Activated naive CD4-positive, alpha-beta T cell (primary cell): ENCODE measurements at places on chromosomes 5 and 9.
A peak's percentile ranks its signal among the peaks of the same experiment; 100 is the strongest.

GRCh38 chr5:173011566-173011965, 28.0 kb downstream of the ATP6V0E1 start:
- DNase-seq: no peak

- DNase-seq: no peak
These were observed 152.9 kb downstream of the AUH start for GRCh38 chr9:91208837-91209236.

DNA sequence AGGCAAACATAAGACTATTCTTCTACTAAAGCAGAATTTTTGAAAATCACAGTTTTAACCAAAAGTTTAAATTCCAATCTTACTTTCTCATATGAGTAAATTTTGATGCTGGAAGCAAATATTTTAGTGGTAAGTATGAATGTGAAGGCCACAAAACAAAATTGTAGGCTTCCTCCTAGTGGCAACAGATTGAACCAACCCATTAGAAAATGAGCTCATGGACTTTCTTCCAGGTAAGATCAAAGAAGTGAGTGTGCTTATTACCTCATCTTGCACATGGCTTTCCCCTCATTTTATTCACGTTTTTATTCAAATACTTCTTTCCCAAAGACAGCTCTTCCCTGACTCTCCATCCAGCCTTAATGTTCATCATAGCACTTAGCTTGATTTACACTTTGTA, 16.5 kb upstream of the RLN2 start:
- no peak for DNase-seq

DNA sequence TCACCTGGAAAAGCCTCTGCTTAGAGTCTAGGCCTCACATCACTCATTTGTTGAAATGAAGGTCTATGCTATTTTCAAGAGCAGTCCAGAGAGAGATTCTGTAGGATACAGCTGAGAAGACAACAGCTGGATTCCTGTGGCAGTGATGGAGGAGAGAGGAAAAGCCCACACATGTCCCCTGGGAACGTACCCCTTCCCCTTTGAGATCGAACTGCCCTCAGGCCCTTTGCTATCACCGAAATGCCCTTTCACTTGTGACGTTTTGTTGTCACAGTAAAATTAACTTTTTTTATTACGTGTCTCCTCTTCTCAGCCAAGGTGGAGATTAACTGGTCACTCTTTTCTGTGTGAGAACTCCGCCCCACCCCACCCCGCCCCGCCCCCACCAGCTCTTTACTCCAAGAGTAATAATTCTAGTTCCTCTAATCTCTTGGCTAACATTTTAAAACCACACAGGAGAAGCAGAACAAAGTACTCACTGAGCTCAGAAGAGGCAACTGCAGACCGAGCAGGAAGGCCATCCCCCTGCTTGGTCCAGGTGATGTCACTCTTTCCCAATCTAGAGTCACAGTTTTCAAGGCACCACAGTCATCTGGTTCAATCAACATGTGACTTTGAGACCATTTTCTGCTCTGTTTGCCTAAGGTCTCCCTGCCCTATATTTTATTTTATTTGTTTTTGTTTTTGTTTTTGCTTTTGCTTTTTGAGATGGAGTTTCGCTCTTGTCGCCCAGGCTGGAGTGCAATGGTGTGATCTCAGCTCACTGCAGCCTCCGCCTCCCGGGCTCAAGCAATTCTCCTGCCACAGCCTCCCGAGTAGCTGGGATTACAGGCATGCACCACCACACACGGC, 105.6 kb downstream of the SUSD1 start:
- DNase-seq: no peak

- DNase-seq: no peak
These were observed 151.0 kb downstream of the GCNT1 start for GRCh38 chr9:76610011-76610352.

GRCh38 chr5:100595152-100595811, 60.1 kb downstream of the FAM174A start:
- DNase-seq: no peak

DNA sequence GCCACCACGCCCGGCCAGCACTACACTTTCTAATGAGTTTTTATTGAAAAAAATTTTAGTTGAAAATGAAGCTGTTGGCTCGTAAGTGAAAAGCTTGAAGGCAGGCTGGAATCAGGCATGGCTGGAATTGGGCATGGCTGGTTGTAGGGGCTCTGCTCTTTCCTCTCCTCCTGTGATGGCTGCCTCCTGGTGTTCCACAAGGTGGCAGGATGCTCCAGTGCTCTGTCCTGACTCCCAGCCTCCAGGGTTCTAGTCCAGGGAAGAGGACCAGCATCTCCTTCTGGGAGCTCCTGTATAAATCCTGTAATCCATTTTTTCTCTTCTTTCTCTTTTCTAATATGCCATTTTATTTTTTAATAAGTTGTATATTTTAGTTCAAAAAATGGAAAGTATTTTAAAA, 57.2 kb upstream of the DHFR start:
- DNase-seq: no peak

DNA sequence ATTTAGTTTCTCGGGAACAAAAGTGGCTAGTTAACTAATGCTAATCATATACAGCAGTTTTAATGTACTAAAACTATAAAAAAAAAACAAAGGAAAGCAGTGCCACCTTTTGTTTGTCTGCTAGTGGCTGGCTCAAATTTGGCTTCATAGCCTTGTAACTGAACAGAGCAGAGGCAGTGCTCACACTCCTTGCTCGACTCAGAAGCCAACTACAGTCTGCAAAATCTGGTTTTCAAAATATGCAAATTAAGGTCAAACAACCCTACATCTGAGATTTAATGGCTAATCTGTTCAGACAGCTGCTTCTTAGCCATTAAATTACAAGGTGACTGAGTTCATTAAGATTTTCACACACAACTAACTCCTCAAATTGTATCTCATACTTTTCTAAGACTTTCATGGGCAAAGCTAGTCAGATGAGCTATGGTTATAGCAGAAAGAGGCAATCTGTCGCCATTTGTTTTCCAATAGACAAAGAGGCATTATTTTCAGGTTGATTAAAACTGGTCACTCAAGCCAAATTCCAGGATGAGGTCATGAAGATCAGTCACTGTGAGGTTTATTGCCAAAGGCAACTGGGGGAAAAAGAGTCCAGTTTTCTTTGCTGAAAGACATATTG, 56.8 kb upstream of the EPB41L4A start:
- DNase-seq: no peak

GRCh38 chr9:134443174-134444037, 117.2 kb downstream of the RXRA start:
- peak; percentile 68 for DNase-seq

DNA sequence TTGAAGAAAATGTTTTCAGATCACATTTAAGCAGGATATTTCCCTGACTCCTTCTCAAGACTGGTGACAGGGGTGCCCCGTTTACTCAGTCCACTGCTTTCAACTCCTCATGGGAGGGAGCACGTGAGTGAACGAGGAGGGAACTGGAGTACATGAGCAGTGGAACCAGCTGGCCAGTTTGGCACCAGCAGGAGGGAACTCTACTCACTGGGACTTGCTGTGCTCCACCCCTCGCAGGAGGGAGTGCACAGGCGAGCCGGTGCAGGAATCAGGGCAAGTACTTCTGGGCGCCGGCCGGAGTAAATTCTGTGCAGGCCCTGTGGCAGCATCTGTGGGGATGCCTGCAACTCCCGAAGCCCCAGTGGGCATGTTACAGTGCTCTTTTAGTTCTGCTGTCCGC, 1941.1 kb upstream of the C9orf72 start:
- DNase-seq: no peak

- DNase-seq: no peak
These were observed 79.0 kb downstream of the OSTF1 start for GRCh38 chr9:75167281-75167680.

GRCh38 chr5:55234121-55234700, 803 bp upstream of the CCNO start:
- no peak for DNase-seq

DNA sequence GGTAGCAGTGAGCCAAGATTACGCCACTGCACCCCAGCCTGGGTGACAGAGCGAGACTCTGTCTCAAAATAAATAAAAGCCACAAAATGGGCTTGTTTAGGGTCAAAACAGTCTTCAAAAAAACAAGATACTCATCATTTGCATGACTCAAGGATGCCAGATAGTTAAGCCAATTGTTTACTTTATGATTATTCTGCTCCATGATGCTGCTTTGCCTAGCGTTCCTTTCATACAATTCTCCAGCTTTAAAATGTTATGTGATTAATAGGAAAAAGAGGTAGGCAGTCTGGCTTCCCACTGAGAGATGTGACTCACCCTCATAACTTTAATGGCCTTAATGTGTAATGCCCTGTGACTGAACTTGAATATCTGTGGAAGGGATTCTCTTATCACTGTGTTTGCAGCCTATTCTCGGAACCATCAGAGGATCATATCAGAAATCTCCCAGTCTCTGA, 364.6 kb upstream of the TRPC7 start:
- no peak for DNase-seq

DNA sequence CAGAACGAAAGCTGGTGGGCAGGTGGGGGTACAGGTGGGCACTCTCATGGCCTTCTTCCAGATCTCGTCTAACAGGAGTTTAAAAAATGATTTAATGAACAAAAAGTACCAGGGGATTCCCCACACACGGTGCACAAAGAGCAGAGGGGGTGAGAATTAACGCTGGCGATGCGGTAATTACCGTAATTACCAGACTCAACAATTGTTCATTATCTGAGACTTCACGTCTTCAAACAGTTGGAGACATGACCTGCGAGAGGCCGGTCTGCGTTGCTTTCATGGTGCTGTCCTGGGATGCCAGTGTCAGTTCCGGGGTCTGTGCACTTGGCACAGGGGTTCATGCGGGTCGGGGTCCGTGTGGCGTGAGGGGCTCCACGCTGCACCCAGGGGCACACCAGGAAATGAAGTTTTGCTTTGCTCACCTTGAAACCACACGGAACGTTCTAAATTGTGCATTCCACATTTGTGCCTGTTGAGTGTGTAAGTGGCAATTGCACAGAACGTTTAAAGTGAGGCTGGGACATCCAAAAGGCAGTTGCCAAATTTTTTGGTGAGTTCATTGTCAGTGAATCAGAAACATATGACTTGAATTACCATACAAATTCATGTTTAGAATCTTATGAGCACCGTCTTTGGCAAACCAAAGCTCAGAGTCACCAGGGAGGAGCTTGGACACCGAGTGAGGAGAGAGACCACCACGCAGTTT, 256.4 kb upstream of the IRX1 start:
- no peak for DNase-seq

DNA sequence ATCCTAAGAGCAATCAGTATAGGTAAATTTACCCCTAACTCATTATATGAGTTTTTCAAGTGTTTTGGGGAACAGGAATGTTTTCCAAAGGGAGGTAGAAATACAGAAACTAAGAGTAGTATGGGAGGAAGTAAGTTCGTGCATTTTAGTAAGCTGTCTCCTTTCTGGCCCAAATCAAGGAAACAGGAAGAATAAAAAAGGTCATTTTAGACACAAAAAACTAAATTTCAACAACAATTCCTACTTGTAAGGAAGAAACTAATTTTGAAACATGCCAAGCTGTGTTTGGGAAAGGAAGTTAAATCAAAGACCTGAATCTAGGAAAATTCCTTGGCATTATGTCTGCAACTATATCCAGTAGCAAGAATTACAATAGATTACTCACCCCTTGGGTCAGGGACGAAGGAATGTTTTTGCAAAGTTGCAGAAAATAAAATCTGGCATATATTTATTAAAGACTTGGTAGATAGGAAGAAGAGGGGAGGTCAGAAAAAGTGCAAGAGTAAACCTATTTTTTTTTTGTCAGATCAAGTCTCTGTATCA, 6.5 kb upstream of the RPS6 start:
- DNase-seq: no peak

- DNase-seq: no peak
These were observed 15.3 kb downstream of the TNFSF15 start for GRCh38 chr9:114790521-114790920.

DNA sequence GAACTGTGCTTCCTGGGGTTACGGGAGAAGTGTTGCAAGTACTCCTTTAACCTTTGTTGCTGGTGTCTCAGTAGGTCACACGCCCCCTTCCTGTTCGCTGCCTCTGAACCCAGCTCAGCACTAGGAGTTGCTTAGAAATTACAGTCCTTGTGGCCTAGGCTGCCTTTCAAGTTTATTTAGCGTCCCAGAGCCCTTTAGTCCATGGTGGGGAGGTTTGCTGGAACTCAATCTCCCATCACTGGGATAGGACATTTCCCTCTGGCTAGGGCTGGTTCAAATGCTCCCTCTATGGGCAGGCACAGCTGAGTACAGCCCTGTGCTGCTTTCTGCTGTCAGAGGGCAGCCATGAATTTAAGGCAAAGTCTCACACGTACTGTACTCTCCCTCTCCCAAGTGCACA, 4.7 kb downstream of the IFNA8 start:
- no peak for DNase-seq

DNA sequence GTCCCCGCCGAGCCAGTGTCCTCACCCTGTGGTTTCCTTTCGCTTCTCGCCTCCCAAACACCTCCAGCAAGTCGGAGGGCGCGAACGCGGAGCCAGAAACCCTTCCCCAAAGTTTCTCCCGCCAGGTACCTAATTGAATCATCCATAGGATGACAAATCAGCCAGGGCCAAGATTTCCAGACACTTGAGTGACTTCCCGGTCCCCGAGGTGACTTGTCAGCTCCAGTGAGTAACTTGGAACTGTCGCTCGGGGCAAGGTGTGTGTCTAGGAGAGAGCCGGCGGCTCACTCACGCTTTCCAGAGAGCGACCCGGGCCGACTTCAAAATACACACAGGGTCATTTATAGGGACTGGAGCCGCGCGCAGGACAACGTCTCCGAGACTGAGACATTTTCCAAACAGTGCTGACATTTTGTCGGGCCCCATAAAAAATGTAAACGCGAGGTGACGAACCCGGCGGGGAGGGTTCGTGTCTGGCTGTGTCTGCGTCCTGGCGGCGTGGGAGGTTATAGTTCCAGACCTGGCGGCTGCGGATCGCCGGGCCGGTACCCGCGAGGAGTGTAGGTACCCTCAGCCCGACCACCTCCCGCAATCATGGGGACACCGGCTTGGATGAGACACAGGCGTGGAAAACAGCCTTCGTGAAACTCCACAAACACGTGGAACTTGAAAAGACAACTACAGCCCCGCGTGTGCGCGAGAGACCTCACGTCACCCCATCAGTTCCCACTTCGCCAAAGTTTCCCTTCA, 1.4 kb downstream of the GLIS3 start:
- DNase-seq: peak; percentile 26

GRCh38 chr5:116359592-116359991, 215.0 kb downstream of the SEMA6A start:
- DNase-seq: no peak

DNA sequence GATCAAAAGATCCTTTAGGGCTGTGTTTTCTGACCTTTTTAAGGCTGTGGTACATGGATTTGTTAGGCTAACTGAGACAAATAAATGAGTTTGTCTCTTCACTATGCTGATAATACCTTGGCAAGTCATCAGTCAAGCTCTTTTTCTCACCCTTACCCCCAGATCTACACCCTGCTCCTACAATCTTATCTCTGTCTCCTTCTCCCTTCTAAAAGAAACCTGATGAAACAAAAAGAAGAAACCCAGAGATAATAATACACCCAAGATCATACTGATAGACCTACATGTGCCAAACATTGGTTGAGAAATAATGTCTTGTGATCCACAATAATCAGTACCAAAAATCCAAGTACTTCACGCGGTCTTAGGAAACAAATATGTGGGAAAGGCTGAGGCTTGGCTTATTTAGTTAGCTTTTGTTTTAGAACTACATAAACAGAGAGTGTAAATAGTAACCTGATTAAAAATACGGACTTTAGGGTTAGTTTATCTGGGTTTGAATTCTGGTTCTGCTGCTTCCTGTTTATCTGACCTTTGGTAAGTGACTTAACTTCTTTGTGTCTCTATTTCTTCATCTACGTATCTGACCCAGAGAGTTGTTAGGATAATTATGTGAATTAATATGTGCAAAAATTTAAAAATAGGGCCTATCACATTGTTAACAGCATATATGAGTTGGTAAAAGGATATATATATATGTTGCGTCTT, 24.8 kb upstream of the PDCD1LG2 start:
- no peak for DNase-seq
